ENCODE measurements at places on chromosomes 4 and X.

DNA sequence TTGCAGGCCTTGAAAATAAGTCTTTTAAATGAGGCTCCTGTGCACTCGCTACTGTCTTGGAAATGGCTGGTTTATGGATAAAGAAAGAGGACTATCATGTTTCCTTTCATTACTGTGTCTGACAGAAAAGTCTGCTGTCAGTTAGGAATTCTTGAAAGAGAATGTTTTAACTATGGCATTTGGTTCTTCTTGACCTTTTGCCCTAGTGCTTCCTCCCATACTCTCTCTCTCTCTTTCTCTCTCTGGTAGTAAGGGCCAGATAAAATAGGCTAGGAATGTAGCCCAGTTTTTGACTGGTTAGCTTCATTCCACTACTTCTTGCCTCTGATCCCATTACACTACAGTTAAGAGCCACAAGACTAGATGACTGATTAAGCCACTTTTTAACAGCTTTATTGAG lies 29.8 kb downstream of the YY2 start:
- no peak for DNase-seq

- DNase-seq: no peak
Measured at GRCh38 chrX:147680251-147680650, 231.5 kb upstream of the FMR1 start.

DNA sequence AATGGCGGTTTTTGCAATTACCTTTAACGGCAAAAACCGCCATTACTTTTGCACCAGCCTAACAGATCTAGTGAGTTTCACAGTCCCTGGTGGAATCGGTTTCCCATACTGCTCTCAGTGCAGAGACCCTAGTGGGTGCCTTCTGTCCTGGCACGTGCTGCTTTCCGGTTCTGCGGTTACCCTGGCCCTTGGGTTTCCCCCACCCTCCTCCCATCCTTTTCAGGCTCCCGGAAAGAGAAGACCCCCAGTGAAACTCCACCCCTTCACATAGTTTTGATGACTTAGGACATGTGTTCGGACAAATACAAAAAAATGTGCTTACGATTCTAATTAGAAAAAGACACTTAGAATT lies 36.9 kb downstream of the NLGN3 start:
- peak; percentile 33 for DNase-seq

- DNase-seq: no peak
Measured at GRCh38 chr4:99248714-99249113, 29.7 kb upstream of the ADH6 start.

DNA sequence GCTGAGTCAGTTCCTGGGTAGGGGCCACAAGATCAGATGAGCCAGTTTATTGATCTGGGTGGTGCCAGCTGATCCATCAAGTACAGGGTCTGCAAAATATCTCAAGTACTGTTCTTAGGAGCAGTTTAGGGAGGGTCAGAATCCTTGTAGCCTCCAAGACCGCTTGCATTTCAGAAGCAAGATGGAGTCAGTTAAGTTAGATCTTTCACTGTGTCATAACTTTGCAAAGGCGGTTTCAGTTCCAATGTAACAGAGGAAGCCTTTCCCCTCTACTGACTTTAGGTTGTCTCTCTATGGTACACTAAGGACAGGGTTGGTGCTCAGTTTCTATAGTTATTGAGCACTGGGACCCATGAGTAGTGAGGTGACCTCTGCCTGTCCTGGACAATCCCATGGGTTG lies 127.3 kb upstream of the WDR1 start:
- DNase-seq: no peak

- no peak for DNase-seq
Measured at GRCh38 chr4:174255786-174256185, 27.7 kb downstream of the FBXO8 start.
